ENCODE measurements at places on chromosomes 13 and 19.

- no peak for DNase-seq
These were observed 13.6 kb upstream of the ZNF765 start for GRCh38 chr19:53381376-53381775.

DNA sequence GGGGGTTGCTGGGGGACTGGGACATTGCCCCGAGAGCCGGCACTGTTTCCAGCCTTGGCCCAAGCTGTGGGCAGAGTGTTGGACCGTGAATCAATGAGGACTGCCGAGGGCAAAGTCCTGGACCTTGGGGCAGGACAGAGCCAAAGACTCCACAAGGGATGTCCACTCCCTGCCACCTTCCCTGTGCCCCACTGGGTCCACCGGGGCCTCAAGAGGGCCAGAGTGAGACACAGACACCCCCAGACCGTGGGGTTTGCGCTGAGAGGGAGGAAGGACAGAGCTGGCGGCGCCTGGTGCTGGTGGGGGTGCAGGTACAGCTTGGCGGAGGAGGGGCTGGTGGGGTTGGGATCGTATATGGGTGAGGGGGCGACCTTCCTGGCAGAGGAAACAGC, 11.8 kb downstream of the MAST3 start:
- no peak for DNase-seq

DNA sequence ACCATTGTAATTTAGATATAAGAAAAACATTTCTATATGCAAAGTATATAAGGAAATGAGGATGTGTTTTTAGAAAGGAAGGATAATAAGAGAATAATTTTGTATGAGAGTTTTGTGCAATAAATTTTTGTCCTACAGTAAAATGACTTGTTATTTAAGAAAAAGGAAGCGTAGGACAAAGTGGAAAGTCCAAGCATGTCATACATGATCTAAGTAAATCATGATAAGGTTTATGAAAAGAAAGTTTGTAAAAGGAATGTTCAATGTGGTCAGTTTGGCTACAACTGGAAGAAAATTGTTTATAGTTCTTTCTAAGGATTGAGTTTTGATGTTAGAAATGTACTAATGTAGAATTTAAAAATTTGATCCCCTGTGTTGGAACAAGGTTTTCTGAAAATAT, 222.3 kb downstream of the KATNAL1 start:
- DNase-seq: no peak

GRCh38 chr13:33087790-33088189, 71.6 kb downstream of the KL start:
- DNase-seq: no peak

DNA sequence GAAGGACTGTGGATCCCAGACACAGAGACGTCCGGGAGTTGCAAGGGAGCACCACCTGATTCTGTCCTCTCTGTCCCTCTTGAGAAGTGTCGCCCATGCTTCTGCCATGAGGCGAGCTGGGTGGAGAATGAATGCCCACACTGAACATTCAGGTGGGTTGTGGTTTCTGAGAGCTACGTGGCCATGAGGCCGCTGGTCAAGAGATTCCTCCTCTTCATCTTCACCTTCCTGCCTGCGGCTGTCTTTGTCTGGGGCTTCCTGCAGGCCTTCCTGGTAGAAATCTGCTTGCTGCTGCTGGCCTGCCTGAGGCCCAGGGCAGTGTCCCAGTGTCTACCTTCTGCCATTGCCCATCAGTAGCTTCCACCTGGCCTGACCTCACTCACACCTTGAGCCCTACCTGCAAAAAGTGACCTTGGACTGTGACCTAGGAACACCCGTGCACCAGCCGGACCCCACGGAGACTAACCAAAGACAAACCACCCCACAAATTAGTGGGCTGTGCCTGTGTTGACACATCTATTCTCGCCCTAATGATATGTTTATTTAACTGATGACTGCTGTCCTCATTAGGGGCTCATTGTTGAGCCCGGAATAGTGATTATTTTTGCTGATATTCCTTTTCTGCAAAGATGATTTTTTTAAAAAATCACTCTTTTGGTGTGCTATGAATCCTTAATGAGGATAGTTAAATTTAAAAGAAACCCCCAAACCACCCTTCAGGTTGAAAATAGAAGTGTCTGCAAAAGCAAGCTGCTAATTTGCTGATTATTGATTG, 38.7 kb upstream of the ZNF536 start:
- no peak for DNase-seq

GRCh38 chr13:26880735-26881134, 120.1 kb upstream of the GPR12 start:
- no peak for DNase-seq

- DNase-seq: no peak
These were observed 150.6 kb upstream of the SPACA7 start for GRCh38 chr13:112225429-112226090.

DNA sequence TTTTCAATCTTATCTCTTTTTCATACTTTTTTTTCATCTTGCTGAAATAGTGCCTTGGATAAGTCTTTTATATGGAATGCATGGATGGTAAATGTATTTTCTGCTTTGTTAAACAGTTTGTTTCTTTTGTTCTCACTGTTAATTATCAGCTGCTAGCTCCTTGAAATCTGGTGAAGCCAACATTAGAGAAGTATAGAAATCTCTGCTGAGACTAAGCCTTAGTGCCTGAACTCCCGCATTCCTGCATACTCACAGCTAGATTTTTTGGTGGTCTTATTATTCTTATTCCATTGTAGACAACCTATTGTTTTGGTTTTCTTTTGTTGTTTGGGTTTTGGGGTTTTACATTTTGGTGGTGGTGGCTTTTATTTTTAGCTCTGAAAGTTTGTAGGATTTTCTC, 48.4 kb downstream of the DNAJC15 start:
- DNase-seq: no peak

- DNase-seq: no peak
These were observed 54.5 kb downstream of the RASA3 start for GRCh38 chr13:114077933-114078325.

- DNase-seq: peak; percentile 83
These were observed 2.7 kb upstream of the PLIN3 start for GRCh38 chr19:4870025-4870700.

- no peak for DNase-seq
These were observed 1.9 kb downstream of the FKBP8 start for GRCh38 chr19:18541258-18541991.

GRCh38 chr19:55087542-55087901, 11.9 kb downstream of the EPS8L1 start:
- no peak for DNase-seq

- DNase-seq: no peak
These were observed 20.4 kb upstream of the TNFSF13B start for GRCh38 chr13:108249150-108249549.

- DNase-seq: no peak
These were observed 25.1 kb upstream of the CD70 start for GRCh38 chr19:6616011-6616410.

DNA sequence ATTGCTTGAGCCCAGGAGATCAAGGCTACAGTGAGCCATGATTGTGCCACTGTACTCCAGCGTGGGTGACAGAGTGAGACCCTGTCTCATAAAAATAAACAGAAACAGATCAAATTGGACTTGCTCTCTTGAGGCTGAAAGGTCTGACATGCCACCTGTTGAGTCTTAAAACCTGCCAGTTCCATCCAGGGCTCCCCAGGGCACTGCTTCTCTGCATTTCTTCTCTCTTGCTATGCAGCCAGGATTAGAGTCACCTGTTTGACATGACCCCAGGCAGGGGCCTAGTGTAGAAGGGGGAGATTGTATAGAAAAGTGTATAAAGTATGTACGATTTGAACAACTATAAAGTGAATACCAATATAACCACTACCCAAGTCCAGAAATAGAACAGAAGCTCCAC, 45.4 kb downstream of the ARHGAP35 start:
- no peak for DNase-seq

GRCh38 chr13:111486331-111486730, 165.9 kb downstream of the TEX29 start:
- DNase-seq: no peak

DNA sequence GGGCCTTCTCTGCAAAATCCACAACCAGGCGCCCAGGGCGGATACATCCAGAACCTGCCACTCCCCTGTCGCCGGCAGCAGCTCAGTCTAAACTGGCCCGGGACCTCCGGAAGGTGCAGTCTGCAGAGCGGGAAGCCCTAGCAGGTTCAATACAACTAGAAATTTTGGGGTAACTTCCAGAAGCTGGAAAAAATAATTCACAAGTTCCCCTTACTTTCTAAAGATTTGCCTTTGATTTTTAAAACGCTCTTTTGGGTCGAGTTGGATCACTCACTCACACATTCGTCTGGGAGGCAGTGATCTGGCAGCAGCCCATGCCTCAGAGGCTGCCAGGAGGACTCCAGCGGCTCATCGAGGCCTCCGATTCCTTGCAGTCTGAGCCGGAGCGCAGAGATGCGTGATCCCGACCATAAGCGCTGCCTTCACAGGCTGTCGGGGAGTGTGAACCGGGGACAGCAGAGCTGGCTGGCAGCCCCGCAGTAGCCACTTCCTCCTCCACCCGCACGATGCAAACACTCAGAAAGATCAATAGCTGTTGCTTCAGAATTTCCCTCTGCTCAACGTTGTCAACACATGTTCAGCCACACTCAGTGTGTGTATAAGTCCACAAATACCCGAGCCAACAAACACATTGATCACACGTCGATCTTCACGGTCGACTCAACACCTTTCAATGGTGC, 35.6 kb upstream of the ZNF507 start:
- DNase-seq: no peak

- no peak for DNase-seq
These were observed 10.5 kb downstream of the KLF5 start for GRCh38 chr13:73069206-73069805.

- no peak for DNase-seq
These were observed 124.2 kb upstream of the SERP2 start for GRCh38 chr13:44249431-44249836.

DNA sequence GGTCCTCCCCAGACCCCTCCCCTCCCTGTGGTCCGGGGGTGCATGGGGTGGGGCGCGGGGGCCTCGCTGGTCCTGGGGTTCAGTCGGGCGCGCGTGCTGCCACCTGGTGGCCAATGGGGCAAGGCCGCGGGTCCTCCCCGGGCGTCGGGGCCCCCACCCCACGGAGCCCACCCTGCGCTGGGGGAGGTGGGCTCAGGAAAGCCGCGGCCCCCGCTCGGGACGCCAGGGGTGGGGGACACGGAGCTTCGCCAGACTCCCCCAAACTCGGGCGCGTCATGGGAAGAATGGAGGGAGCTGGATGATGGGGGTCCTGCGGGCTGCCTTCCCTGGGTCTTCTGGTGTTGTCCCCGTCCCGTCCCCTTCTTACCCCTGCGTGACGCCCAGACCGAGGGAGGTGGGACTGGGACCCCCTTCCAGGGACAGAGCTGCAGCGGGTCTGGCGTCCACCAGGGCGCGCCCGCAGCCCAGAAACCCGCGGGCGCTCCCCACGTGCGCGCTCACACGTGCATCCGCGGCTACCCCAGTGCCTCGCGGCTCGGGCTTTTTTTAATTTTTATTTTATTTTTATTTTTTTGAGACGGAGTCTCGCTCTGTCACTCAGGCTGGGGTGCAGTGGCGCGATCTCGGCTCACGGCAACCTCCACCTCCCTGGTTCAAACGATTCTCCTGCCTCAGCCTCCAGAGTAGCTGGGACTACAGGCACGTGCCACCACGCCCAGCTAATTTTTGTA, 19.8 kb upstream of the TCF3 start:
- no peak for DNase-seq

DNA sequence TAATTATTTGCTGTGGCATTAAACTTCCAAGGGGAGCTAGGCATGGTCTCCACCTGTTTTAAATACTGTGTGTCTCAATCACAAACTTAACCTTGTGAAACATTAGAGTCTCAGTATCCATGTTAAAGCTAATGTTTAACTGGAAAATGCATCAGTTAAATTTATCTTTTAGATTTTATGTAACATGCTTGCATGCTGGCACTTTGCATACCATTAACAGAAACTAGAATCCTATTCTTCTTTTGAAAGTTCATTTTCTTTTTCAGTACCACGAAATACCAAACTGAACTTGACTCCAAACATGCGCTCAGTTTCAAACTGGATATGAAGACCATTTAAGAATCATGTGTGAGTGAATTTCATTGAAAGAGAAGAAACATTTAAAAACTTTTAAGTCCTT, 328.9 kb upstream of the SLC10A2 start:
- no peak for DNase-seq

GRCh38 chr19:55460670-55461258, 678 bp downstream of the ISOC2 start:
- DNase-seq: peak; percentile 45

- no peak for DNase-seq
These were observed 532.1 kb downstream of the IRS2 start for GRCh38 chr13:109254274-109254673.

DNA sequence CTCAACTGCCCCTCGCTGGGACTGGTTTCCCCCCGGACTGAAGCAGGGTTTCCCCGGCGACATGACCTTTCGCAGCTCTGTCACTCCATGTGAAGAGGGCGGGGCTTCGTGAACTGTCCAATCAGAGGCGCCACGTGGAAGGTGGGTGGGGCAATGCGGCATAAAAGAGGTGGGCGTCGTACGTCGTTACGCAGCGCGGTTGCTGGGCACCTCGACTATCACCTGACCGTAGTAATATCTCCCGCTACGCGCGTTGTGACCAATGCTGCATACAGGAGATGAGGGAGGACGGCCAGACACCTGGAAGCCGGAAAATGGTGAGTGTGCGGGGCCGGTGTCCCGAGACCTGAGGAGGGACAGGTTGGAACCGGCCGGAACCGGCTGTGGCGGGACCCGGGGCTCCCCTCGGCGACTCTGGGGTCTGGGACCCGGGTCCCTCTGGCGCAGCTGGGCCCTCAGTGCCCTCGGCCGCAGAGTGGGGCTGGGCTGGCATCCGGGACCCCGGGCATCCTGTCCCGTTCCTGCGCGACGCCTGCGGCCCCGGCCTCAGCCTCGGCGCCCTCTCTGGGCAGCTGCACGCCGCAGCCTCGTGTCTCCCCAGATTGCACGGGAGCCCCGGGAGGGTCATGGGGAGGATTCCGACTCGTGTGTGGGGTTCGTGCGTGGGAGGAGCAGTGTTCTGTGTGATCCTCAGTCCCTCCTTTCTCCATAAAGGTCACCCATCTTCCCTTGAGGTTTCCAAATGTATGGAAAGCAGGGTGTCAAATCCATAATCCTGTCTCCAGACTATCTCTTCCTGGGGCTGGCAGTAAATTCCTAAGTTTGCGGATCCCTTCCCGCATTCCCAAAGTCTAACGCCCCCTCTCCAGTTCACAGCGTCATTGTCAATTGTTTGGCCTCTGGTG, 32.2 kb downstream of the ZNF136 start:
- DNase-seq: no peak

DNA sequence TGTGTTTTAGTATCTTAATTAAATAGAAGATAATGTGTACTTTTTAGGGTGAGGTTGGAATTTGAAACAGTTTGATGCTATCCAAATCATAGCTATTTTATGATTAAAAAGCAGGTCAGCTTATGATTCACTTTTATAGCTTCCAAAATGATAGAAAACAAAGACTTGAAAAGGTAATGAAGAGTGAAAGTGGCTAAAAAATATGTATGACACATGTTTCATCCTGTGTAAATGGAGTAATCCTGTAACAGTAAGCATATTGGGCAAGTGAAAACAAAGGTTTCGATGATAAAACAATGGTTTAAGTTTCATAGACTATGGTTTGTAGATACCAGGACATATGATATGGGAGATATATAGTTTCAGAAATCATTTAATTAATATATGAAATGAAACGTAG, 456.2 kb downstream of the PCDH20 start:
- DNase-seq: no peak

GRCh38 chr13:31521435-31521834, 217.9 kb upstream of the RXFP2 start:
- DNase-seq: no peak
